ENCODE measurements at places on chromosomes 5 and 9.

DNA sequence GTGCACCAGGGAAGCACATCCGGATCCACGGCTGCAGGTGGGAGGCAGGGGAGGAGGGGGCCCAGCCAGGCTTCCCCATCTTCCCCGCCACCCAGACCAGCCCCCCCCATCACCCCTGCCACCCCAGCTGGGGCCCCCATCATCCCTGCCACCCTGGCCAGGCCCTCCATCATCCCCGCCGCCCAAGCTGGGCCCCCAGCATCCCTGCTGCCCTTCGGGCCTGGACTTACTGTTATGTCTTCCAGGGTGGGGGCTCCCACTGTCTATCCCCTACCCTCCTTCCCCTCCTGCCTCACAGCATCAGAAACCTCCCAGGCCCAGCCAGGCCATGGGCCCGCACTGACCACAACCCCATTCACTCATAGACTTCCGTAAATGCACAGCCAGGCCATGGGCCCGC, 27.5 kb downstream of the SLC6A18 start:
- DNase-seq, result no peak

- no peak for DNase-seq
Measured at GRCh38 chr5:109049565-109049964, 301.9 kb downstream of the FER start.

GRCh38 chr5:118228489-118228888, 759.9 kb downstream of the DTWD2 start:
- DNase-seq, result no peak

DNA sequence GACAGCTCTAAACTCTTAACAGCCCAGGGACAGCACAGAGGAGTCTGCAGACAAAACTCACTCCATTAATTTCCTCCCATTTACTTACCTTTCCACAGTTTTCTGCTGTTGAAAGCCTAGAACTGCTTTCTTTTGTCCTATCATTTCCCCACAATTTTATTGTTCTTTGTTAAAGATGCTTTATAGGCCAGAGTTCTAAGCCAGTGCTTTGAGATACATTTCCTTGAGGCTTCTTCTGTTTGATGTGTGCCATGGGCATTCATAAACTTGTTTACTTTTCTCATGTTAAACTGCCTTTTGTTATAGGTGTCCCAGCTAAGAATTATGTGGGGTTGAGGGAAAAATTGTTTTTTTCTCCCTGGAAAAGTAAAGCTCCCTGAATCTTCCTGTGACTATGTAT, 25.9 kb upstream of the SUB1 start:
- DNase-seq, result no peak

- no peak for DNase-seq
Measured at GRCh38 chr5:51974834-51975233, 591.6 kb downstream of the ISL1 start.
